ENCODE measurements at places on chromosomes 5 and 9.
A peak's percentile ranks its signal among the peaks of the same experiment; 100 is the strongest.

DNA sequence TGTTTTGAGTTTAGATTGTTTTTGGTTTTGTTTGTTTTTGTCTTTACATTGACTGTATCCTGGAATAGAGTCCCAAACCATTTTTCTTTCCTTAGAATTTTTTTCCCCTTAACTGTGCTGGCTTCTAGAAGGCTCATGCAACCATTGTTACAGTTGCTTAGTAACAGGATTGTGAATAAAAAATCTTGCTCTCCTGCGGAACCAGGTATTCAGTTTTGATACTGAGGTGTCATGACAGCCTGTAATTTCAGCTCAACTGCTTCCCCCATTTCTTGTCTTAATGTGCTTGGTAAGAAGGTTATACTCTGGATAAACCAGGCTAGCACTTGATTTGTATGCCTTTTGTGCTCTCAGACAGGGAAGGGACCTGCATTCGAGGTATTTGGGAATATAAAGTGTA, 42.1 kb downstream of the FOCAD start:
- DNase-seq, result no peak

GRCh38 chr5:12023614-12024241, 119.5 kb upstream of the CTNND2 start:
- DNase-seq, result peak; percentile 51

- peak; percentile 64 for DNase-seq
Observed at GRCh38 chr5:43627028-43627427, 24.0 kb downstream of the NNT start.

DNA sequence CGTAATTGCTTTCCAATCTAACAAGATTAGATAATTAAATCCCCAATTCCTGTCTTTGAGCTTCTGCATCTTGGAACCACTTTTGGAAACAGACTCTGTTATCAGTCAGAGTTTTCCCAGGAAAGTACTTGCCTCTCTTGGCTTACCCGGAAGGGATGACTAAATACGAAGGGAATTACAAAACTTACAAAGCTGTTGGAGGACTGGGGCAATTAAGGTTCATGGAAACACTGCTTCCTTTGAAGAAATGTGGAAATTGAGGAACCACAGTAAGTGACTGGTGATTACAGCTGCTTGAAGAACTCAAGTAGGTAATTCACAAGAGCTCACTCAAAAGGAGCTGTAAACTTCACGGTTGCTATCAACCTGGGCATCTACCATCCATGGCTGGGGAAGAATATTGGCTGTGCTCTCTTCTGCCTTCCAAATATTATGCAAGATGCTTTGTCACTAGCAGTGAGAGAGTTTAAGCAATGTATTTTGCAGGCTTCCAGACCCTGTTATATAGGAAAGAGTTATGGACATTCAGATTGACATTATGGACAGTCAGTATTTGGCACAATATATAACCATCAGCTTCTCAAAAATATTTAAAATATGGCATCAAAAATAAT, 104.6 kb upstream of the MAN2A1 start:
- DNase-seq, result peak; percentile 24

DNA sequence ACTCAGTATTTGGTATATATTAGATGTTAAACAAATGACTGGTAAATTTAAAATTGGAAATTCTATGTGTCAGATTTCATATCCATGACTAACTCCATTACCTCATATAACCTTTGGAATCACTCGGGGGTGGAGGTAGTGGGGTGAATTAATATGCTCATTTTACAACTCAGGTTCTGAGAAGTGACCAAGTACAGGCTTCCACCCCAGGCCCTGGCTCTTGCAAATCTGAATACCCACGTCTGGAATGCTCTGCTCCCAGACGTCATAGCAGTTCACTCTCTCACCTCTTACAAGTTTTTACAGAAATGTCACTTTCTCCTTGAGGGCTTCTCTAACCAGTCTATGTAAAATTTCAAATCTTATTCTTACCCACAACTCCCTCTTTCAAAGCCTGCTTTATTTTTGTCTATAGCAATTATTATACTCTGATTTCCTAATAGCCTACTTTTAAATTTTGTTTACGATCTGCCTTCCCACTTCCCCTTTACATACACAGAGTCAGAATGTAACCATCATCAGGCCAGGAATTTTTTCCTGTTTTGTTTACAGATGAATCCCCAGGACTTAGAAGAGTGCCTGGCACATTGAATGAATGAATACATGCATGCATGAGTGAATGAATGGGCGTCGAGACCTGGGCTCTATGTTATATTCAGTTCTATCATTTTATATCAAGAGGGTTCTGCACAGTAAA, 134.1 kb upstream of the IFNE start:
- DNase-seq, result peak; percentile 32

DNA sequence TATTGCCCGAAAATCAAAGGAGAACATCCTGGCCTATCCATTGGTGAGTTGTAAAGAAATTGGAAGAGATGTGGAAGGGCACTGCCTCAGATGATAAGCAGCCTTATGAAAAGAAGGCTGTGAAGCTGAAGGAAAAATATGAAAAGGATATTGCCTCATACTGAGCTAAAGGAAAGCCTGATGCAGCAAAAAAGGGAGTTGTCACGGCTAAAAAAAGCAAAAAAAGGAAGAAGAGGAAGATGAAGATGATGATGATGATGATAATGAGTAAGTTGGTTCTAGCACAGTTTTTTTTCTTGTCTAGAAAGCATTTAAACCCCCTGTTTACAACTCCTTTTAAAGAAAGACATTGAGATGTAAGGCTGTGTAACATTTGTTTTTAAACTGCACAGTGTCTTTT, 59.8 kb upstream of the ZBED3 start:
- no peak for DNase-seq

DNA sequence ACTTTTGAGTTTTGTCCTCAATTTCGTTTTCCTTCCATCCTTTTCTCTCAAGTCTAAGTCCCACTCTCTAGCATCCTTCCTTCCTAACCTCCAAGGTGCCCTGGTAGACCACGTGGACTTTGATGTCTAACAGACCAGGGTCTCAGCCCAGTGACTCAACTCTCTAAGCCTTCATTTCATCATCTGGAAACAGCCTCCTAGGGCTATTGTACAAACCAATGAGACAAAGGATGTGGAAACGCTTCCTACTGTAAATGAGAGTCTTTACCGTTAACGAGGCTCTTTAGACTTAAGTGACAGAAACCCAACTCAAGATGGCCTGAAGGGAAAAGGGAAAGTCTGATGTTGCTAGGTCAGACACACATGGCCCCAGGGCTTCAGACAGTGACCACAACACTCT, 49.2 kb upstream of the CPLX2 start:
- DNase-seq, result no peak

- DNase-seq, result peak; percentile 72
Observed at GRCh38 chr9:71647094-71647591, 121.2 kb downstream of the CEMIP2 start.

GRCh38 chr9:16551692-16552091, 318.8 kb downstream of the BNC2 start:
- DNase-seq, result no peak

GRCh38 chr5:181086026-181086883, 44.7 kb downstream of the OR2V1 start:
- no peak for DNase-seq

Data from myocyte (in vitro differentiated cells).